ENCODE measurements at places on chromosomes 5 and 9. TPM values are rescaled to one million over a fixed set of nuclear protein-coding genes. Genes with fewer than 3 reads are reported as not detected.

DNA sequence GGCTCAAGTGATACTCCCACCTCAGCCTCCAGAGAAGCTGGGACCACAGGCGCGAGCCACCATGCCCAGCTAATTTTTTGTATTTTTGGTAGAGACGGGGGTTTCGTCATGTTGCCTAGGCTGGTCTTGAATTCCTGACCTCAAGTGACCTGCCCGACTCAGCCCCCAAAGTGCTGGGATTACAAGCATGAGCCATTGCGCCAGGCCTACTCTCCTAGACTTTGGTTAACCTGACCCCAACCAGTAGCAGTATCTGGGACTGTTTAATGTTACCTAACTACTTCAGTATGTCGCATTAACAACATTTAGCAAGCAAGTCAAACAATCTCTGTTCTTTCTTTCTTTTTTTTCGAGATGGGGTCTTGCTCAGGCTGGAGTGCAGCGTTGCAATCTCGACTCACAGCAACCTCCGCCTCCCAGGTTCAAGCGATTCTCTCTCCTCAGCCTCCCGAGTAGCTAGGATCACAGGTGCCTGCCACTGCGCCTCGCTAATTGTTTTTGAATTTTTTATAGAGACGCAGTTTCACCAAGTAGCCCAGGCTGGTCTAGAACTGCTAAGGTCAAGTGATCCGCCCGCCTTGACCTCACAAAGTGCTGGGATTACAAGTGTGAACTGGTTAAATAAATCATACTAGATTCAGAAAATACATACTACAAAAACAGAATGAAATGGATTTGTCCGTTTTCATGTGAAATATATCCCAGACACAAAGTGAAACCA is 2.0 kb downstream of the AK3 start:
- DNase-seq = no peak

DNA sequence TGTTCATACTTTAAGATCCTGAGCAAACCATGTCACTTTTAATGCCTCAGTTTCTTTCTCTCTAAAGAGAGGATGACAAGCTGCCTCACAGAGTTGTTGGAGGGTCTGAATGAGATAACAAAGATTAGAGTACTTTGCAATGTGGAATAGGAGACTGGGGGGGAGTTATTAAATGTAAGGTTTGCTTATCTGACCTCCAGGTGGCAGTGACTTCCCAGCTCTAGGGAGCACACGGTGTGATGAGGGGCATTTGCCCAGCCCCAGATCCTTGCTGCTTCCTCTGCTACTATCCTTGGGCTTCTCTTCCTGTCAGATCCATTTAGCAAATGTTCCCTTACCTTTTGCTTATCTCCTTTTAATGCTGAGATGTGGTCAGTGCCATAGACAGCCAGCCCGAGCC is 30.7 kb downstream of the ENHO start:
- no peak for DNase-seq

DNA sequence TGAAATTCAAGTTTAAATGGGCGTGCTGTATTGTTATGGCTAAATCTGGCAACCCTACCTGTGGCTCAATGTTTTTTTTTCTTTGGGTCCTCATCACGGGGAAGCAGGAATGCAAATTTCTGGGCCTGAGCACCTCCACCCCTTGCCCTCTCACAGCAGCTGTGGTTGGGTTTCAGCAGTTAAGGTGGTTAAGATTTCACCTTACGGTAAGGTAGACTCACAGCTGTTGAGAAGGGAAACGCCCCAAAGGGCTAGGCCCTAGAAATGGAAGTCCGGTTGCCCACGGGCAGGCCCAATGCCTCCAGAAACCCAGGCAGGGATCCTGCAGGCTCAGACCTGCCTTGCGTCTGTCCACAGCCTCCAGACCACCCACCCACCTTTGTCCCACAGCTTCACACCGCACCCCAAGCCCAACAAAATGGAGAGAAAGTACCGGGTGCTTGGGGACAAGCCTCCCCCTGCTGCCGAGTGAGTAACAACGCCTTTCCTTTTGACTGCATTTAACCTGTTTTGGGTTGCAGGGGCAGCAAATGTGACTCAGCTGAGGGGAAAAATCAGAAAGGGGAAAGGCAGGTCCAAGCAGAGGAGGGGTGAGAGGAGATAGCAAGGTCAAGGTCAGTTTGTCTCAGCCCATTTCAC is 48.1 kb upstream of the TDRD7 start:
- no peak for DNase-seq

DNA sequence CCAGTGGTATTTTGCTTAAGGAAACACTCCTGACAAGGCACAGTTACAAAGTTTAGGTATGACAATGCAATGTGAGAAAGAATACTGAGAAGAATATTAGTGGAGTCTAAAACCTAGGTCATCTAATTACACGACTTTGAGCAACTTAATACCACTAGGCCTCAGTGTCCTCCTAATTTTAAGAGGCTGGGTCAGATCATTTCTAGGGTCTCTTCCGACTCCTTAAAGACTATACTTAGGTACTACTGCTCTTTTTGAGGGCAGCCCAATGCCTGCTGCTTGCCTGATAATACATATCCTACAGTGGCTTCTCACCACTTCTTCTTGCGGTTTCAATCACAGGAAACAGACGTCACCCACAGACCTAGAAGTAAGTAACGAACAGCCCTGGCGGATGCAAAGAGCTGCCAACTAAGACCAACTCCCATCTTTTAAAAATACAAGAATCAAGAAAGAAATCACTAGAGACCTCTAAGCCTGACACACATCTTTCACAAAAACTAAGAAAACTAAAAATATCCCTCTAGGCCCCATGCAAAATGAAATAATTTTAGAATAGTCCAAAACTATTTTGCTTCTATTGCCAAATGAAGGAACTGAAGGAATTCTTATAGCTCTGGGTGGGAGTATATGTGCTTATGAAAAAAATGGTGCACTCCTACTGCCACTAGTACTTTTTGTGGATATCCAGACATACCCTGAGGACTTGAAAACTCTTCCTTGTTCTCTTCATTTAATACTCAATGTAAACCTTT is 13.1 kb downstream of the DIAPH1 start:
- peak; percentile 59 for DNase-seq

Gene INSL6
- total RNA-seq = not detected

All from lower lobe of right lung (tissue), 2 donors.